ENCODE measurements at places on chromosomes 7 and 10. TPM values are rescaled to one million over a fixed set of nuclear protein-coding genes. Genes with fewer than 3 reads are reported as not detected.
A peak's percentile ranks its signal among the peaks of the same experiment; 100 is the strongest.

GRCh38 chr7:1922870-1923236 is 252.8 kb downstream of the ELFN1 start:
- DNase-seq: no peak

- DNase-seq: no peak
Observed at GRCh38 chr10:132102071-132102716, 36.4 kb downstream of the JAKMIP3 start.

GRCh38 chr7:129317450-129317849 is 92.6 kb downstream of the AHCYL2 start:
- DNase-seq: no peak

GRCh38 chr10:132328106-132328505 is 3.9 kb upstream of the LRRC27 start:
- no peak for DNase-seq

DNA sequence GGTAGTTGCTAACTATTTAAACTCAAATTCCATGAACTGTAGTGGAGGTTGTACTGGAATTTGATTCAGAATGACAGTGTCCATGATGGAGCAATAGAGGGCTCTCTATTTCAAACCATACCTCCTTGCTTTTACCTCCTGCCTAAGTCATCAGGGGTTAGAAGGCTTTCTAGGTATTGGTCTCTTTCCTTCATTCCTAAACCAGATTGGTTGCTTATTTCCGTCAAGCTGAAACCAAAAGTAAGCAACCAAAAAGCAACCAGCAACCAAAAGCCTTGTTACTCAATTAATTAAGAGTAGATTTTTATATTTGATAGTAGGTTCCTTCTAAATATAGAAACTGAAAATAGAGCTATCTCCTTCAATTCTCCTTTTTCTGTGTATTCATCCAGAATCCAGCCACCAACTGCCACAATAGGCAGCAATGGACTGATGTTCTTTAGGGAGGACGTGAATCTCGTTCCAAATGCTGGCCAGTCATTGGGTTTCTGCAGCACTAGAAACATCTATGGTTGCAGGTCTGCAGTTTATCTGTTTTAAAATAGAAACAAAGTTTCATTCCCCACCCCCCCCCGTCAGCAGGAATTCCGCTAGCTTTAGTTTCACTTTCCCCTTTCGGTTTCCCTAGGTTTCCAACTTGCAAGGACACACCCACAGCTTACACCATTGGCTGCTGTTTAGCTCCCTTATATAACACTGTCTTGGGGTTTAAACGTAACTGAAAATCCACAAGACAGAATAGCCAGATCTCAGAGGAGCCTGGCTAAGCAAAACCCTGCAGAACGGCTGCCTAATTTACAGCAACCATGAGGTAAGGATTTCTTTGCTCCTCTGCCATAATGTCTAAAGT is at the start of gene IFIT1:
TSS of gene IFIT1 (plus strand) at position 717 of the 850 bp plus-strand sequence. CDS start at position 807, 90 bp downstream.
- DNase-seq: peak; percentile 95

GRCh38 chr7:33841705-33842129 is 63.6 kb upstream of the BMPER start:
- peak; percentile 25 for DNase-seq

DNA sequence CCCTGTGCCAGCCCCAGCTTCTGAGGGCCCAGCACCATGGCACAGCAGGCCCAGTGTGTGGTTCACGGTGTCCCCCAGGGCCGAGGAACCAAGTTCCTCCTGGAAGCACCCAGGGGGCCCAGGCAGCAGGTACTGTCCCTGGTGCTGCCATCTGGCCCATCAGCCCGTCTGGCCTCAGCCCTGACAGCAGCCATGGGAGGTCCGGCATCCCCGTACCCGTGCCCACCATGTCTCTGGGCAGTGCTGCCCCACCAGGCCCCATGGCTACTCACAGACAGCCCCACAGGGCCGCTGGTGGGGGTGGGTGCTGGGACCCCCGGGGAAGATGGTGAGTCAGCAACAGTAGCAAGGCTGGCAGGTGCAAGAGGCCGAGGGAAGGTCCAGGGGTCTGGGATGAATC is 32.8 kb downstream of the STK32C start:
- no peak for DNase-seq

DNA sequence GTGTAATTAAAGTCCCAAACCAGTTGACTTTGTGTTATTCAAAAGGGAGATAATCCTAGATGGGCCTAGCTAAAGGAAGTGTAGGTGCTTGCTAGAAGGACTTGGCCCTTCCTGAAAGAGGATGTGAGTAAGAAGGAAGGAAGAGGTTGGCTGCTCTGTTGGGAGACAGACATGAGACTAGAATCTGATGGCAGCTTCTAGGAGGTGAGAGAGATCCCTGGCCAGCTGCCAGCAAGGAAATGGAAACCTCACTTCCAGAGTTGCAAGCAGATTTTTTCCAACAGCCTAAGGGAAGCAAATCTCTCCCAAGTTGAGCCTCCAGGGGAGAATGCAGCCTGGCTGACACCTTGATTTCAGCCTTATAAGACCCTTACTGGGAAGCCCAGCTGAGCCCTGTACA is 368.4 kb upstream of the ZMIZ1 start:
- DNase-seq: peak; percentile 38

GRCh38 chr10:52740913-52741675 is 31.5 kb downstream of the MBL2 start:
- peak; percentile 17 for DNase-seq

DNA sequence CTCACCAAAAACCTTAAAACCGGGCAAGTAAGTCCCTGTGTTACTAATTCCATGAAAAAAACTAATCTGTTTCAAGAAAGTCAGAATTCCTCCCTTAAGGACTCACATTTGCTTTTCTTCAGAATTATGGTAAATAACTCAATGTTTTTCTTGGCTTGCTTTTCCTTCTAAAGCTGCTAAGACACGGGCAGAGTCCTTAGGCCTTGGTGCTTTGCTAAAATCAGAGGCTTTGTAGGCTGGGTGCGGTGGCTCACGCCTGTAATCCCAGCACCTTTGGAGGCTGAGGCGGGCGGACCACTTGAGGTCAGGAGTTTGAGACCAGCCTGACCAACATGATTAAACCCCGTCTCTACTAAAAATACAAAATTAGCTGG is 32.0 kb downstream of the GNA12 start:
- DNase-seq: peak; percentile 69

GRCh38 chr7:116445447-116446211 is 53.9 kb upstream of the CAV2 start:
- no peak for DNase-seq

DNA sequence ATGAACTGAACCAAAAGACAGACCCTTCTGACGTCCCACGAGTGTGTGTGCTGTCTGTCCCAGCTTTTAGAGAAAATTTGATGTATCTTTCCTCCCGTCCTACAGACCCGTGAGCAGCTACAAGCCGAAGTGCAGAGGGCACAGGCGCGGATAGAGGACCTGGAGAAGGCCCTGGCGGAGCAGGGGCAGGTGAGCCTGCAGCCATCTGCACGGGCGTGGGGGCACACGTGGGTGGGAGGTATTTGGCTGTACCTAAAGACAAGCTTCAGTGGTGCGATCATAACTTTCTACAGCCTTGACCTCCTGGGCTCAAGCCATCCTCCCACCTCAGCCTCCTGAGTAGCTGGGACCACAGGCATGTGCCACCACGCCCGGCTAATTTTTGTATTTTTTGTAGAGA is 41.7 kb upstream of the DPYSL4 start:
- DNase-seq: no peak

Gene SORCS1
- total RNA-seq: not detected

Gene PGAM2
- total RNA-seq: not detected

Gene ZNF12
- 20.8 TPM for total RNA-seq

All from IMR-90 (cell line).